ENCODE measurements at places on chromosomes 16 and 17. TPM values are rescaled to one million over a fixed set of nuclear protein-coding genes. Genes with fewer than 3 reads are reported as not detected.

Gene CSF3
- polyA plus RNA-seq: not detected

Gene CNTNAP4
- polyA plus RNA-seq: 36.6 TPM

Gene RUNDC3A
- polyA plus RNA-seq: 173 TPM

Gene ENPP7
- polyA plus RNA-seq: not detected

Gene EFCAB5
- polyA plus RNA-seq: 2.5 TPM

Gene RILP
- polyA plus RNA-seq: 10.1 TPM

Gene SPNS3
- 2.0 TPM for polyA plus RNA-seq

Gene CLEC10A
- 0.17 TPM for polyA plus RNA-seq
